ENCODE measurements at places on chromosomes 4 and X.

DNA sequence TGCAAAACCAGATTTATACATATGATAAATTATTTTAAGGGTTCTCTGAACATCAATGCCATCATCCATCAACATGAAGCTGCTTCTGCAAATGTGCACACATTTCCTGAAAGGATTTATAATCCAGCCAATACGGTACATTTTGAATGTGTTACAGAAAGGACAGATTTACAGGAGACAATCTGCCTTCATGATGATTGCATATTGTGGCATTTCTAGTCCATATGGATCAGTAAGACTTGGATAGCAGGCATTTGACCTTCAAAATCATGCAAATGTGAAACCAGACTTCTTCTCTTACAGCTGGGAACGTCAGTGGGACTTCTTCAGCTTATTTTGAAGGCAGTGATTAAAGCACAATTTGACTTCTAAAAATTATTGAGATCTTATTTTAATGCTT is 217.3 kb upstream of the GK2 start:
- no peak for DNase-seq

DNA sequence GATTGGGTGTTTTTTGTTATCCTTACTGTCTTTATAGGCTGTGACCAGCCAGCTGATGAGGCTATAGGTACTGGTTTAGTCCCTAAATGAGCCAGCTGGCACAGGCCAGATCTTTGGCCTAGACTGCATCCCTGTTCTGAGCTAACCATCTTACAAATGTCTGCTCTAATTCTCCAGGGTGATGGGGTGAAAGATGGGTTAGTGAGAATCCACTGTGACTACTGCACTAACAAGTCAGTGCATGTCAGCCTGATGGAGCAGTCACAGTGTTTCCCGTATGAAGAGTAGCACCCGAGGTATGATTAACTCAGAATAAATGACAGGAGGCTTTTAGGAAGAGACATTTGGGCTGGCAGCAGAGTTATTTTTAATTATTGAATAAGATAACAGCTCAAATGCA is 181.0 kb downstream of the DCTD start:
- no peak for DNase-seq

DNA sequence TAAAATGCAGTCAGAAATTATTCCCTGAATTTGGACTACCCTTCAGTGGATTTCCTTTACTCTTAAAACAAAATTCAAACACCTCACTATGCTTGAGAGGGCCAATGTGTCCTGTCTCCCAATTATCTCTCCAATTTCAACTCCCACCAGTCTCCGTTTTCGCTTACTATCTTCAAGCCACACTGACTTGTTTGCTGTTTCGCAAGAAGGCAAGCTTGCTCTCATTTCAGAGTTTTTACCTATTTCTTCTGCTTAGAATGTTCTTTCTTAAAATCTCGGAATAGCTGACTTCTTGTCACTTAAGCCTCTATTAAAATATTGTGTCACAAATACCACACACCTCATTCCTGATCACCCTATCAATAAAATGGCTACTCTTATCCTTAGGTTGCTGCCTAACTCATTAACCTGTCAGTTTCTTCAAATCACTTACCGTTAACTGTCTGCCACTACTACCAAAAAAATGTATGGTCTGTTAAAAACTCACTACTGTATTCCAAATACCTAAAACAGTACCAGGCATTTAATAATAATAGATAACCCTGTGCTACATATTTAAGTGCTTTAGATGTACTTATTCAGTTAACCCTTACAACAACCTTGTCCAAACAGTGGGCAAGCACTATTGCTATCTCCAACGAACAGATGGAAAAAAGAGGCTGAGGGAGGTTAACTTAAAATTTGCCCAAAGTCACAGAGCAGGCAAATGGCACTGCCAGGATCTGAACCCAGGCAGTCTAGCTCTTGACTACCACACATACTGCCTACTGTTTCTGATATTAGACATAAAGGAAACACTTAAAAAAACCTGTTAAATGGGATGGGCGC is 2.9 kb downstream of the UBA6 start:
- no peak for DNase-seq

GRCh38 chr4:8688908-8689445 is 96.4 kb downstream of the CPZ start:
- no peak for DNase-seq

- DNase-seq = no peak
Measured at GRCh38 chr4:161581262-161582230, 582.3 kb downstream of the FSTL5 start.

- no peak for DNase-seq
Measured at GRCh38 chr4:180330521-180330920, 1912.7 kb upstream of the TENM3 start.

DNA sequence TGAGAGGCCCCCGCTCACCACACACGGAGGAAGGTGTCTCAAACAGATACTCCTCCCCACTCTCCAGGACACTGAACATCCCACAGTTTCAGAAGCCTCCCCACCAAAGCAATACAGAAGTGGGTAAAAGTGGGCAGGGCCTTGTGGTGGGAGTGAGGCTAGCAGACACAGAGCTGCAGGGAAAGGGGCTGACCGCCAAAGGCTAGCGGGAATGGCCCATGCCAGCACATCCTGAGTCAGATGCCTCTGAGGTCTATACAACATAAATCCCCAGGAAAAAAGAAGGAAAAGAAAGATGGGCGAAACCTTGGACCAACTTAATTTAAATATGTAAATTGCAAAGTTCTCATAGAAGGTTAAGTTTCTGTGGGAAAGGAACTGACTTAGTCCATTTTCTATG is 21.9 kb upstream of the ARHGAP10 start:
- DNase-seq = no peak

DNA sequence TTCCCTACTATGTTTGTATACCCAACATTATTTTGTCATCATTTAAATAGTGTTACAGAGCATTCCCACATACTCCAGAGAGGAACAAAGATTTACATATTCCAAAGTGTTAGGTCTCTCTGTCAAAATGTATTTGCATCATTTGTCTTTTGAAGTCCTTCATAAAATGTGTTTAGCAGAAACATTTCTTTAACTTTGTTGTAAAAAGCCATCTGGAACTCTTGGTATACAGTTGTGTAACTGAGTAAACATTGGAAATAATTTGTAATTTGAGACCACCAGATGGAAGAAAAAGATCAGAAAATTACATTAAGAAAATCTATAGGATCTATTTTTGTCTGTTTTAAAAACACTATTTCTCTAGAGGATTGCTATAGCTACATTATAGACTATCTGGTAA is 56.6 kb upstream of the ALB start:
- no peak for DNase-seq

DNA sequence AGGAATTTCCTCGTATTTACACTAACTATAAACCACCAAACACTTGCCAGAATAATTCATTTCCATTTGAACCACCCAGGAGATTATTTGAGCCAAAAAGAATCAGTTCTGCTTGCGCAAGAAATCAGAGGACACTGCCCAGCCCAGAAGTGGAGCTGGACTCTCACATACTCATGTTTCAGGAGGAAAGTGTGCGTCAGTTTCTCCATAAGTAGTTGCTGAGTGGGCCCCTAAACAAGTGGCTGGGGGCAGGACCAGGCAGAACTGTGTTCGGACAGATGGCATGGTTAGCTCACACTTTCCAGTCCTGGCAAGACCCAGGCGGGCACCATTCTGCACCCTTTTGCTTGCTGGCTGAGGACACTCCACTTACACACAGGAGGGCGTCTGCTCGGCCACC is 38.8 kb downstream of the BTC start:
- DNase-seq = no peak

DNA sequence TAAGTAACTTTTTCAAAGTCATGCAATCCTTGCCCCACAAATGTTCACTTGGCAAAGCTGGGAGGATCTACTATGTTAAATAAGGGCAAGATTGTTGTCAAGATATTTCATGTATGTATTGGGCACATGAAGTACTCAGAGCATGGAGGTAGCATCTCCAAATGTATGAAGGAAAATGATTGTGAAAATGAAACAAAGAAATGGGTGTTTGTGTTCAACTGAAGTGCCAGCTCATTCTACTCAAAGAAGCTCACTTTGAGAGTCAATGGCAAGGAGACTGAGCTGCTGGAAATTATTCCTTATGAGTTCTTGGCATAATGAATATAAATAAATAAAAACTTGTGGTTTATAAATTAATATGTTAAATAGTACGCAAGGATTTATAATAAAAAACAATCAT is 124.5 kb upstream of the ARSJ start:
- DNase-seq = no peak

GRCh38 chr4:15149234-15149838 is 147.1 kb downstream of the CPEB2 start:
- no peak for DNase-seq

DNA sequence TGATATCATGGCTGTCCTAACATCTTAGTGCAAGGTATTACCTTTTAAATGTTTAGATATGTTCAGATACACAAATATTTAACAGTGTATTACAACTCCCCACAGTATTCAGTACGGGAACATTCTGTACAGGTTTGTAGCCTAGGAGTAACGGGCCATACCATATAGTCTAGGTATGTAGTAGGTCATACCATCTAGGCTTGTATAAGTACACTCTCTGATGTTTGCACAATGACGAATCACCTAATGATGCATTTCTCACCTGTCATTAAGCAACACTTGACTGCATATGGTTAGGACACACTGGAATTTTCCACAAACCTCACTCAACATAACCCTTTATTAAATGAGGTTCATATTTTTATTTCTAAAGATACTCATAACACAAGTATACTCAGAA is 67.7 kb downstream of the THOC2 start:
- no peak for DNase-seq

- no peak for DNase-seq
Measured at GRCh38 chrX:154596290-154596929, 11.5 kb downstream of the CTAG1A start.

DNA sequence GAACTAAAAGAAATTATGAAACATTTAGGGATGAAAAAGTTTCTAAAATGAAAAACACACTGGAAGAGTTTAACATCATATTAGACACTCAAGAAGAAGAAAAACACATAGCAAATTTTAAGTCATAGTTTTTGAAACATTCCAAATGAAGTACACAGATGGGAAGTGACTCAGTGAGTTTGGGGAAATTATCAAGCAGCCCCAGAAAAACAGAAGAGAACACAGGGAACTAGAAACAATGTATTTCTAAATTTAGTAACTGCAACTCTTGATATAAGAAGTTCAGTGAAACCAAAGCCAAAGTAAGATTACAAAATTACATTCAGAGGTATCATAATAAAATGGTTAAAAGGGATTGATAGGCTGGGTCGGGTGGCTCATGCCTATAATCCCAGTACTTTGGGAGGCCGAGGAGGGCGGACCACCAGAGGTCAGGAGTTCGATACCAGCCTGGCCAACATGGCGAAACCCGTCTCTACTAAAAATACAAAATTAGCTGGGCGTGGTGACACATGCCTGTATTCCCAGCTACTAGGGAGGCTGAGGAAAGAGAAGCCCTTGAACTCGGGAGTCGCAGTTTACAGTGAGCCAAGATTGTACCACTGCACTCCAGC is 461.2 kb downstream of the KCTD8 start:
- DNase-seq = no peak

- DNase-seq = no peak
Measured at GRCh38 chr4:67549123-67549522, 3.8 kb upstream of the CENPC start.

DNA sequence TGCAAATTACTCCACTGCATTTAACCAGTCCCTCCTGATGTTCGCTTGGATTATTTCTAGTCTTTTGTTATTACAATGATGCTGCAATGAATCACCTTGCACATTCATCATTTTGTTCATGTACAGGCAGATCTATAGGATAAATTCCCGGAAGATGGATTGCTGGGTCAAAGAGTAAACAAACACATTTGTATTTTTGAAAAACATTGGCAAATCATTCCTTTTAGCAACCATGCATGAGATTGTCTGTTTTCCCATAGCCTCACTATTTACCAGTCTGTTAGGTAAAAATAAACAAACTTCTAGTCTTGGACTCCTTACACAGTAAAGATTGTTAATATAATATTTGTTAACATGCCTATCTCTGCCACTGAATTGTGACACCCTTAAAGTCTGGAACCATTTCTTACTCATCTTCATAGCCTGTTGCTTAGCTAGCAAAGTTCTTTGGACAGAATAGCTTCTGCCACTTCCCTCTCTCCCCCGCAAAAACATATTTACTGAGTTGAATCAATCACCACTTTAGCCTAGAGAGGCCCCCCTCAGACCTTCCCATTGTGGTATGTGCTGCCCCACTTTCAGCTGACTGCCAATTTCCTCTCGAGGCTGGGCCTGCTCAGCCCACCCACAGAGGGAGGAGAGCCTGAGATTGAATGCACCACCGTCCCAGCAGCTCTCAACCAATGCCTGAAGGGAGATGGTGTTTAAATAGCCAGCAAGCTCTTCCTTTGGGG is 108.4 kb upstream of the ATXN3L start:
- no peak for DNase-seq

- DNase-seq = no peak
Measured at GRCh38 chr4:152243896-152244595, 291.8 kb downstream of the FBXW7 start.

- no peak for DNase-seq
Measured at GRCh38 chr4:121784975-121785374, 16.1 kb upstream of the EXOSC9 start.

- no peak for DNase-seq
Measured at GRCh38 chr4:120466429-120466828, 399.8 kb upstream of the MAD2L1 start.

- DNase-seq = no peak
Measured at GRCh38 chrX:29652484-29652883, 562.9 kb upstream of the MAGEB2 start.

GRCh38 chr4:2378898-2379297 is 39.5 kb downstream of the ZFYVE28 start:
- no peak for DNase-seq

DNA sequence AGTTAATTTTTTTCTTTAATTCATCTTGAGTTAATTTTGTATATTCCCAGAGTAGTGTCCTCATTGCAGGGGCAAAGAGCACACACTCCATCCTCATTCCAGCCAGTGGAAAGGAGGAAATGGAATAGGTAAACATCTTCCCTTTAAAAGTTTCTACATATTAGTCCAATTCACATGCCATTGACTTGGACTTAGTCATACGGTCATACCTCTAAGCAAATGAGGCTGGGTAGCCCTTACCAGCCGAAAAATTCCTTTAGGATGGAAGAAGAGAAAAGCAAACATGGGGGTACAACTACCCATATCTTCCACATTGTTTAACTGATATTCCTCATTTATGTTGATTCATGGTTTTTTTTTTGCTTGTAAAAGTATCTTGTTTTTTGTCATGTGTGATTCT is 37.4 kb upstream of the NDP start:
- no peak for DNase-seq
